ENCODE measurements at places on chromosomes 16 and 17. TPM values are rescaled to one million over a fixed set of nuclear protein-coding genes. Genes with fewer than 3 reads are reported as not detected.
A peak's percentile ranks its signal among the peaks of the same experiment; 100 is the strongest.

DNA sequence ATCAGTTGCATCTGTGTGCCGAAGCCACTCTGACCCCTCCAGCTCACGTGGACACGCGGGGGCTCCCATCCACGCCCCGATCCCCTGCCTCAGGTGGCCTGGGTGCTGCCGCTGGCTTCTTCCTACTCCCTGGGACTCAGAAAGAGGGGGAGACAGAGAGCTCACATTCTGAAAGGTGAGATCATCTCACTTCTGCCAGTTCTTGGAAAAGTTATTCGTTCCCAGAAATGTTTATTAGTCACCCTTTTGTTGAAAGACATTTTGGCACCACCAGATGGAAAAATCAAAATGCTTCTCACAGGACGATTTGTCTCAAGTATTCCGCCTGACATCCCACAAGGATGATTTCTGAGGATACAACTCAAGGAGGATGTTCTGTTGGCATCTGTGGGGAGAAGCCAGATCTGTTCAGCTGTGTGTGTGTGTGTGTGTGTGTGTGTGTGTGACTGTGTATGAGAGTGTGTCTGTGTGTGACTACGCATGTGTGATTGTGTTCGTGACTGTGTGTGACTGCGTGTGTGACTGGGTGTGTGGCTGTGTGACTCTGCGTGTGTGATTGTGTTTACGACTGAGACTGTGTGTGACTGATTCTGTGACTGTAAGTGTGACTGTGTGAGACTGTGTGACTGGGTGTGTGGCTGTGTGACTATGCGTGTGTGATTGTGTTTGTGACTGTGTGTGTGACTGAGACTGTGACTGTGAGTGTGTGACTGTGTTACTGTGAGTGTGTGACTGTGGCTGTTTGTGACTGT, 207.3 kb downstream of the NTN1 start:
- H3K4me3 ChIP-seq: no peak overlapping the region
- no peak for DNase-seq
- peaks cover 22% of the 10 kb centered on the region for H3K27me3 ChIP-seq
- H3K27ac ChIP-seq: no peak overlapping the region
- H3K4me1 ChIP-seq: no peaks in the 10 kb centered on the region

Gene TMC5
- 9.9 TPM for total RNA-seq

Gene NPB
- 0.78 TPM for total RNA-seq

Gene ADAP2
- total RNA-seq: 2.3 TPM

GRCh38 chr16:24986512-24987303, 28.5 kb downstream of the ARHGAP17 start:
- no peaks in the 10 kb centered on the region for H3K36me3 ChIP-seq
- no peak for DNase-seq
- H3K27ac ChIP-seq: peak overlapping the region; percentile 82
- H3K4me3 ChIP-seq: peak overlapping the region; percentile 15
- no peaks in the 10 kb centered on the region for H3K27me3 ChIP-seq

DNA sequence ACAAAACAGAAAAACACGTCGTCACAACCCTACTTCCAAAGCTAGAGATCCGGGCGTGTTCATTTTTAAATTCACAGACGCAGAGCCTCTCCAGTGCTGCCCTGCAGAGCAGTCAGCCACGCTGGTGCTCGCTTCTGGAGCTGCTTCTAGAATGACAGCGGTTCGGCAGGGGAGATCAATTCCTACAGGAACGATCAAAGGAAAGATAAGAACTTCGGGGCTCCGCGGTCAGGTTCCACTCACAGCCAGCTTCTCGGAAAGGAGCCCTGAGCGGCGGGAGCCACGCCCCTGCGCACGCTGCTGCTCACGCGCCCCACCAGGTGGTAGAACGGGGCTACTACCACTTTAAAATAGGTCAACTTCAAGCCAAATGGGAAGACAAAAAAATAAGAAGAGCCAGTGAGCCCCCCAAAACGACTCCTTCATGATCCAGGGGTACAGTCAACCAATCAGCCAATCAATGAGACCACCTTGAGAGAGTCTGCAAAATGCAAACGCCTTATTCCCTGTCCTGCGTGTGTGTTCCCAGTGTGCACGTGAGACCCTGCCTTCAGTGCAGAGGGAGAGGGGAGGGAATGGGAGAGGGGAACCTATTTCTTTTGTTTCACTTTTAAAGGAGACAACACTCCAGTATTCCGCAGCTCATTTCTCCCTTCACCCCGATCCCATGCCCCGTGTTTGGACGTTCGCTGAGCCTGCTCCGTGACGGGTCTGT, 209.7 kb downstream of the RBFOX3 start:
- no peaks in the 10 kb centered on the region for H3K36me3 ChIP-seq
- H3K27me3 ChIP-seq: peaks cover 66% of the 10 kb centered on the region
- H3K27ac ChIP-seq: no peak overlapping the region
- H3K4me1 ChIP-seq: peaks cover 8% of the 10 kb centered on the region
- peak; percentile 71 for DNase-seq
- H3K4me3 ChIP-seq: peak overlapping the region; percentile 56

DNA sequence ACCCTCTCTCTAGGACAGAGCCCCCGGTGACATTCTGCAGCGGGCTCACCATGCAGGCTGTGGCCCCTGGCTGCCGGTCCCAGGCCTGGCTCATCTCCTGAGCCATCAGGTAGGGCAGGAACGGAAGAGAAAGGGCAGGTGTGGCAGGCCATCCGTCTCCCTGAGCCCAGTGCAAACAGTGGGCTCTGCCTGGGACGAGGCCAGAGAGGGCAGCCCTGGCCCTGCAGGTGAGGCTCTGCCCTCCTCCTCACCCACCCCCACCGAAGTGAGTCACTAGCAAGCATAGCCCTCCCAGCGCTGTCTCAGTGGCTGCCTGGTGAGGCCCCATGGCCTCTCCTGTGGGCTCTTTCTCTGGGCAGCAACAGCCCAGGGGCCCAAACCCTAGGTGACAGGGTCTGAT, 14.5 kb downstream of the OTOP3 start:
- H3K27me3 ChIP-seq: peaks cover 12% of the 10 kb centered on the region
- H3K4me3 ChIP-seq: no peak overlapping the region
- no peak for DNase-seq
- peaks cover 8% of the 10 kb centered on the region for H3K4me1 ChIP-seq
- H3K27ac ChIP-seq: peak overlapping the region; percentile 37
- peaks cover 10% of the 10 kb centered on the region for H3K36me3 ChIP-seq

DNA sequence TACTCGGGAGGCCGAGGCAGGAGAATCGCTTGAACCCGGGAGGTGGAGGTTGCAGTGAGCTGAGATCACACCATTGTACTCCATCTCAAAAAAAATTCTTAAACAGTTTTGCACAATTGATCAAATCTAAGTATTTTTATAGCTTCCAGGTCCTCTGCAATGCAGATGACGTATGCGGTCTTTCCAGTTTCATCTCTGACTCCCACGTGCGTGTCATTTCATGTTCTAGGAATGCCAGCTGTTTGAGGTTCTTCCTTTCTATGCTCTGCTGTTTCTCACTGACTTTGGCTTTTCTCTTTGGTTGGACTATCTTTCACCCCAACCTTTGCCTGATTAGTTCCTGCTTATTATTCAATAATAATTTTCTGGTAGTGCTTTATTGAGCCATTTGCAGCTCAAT, 16.2 kb downstream of the CHP2 start:
- no peaks in the 10 kb centered on the region for H3K4me1 ChIP-seq
- no peak for DNase-seq
- H3K27me3 ChIP-seq: no peaks in the 10 kb centered on the region
- no peak overlapping the region for H3K4me3 ChIP-seq
- H3K36me3 ChIP-seq: no peaks in the 10 kb centered on the region

Gene ACSM5
- total RNA-seq: not detected

DNA sequence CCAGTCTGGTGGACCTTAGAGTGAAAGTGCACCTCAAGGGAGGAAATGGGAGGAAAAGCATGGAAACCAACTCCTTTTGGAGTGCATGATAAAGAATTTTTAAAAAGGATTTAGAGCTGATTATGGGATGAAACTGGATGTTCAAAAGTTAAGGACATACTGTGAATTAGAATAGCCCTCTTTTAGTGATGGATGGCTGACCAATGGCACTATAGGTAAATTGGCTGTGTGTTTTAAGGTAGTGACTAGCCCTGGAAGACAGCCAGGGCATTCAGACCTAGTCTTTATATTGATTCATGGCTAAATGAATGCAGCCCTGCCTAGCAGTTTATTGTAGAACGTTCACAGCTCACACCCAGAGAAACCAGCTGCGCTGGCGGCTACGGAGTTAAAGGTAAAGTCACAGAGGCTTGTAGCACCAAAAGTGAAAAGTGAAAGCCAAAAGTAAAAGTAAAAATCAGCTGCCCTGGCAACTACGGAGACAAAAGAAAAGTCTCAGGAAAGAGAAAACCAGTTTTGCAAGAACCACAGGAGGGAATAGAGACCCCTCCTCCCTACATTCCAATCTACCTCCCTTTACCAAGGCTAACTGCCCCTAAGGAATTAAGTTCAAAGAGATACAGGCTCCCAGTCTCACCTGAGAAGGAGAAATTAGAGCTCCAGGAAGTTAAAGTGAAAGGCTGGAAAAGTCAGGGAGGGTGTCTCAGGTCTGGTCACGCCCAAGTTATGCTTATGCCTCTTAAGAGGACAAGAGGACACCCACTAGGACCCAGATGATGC, 21.8 kb downstream of the ACSM1 start:
- peak overlapping the region; percentile 99 for H3K27ac ChIP-seq
- peaks cover 52% of the 10 kb centered on the region for H3K4me1 ChIP-seq
- no peak for DNase-seq
- H3K36me3 ChIP-seq: peaks cover 15% of the 10 kb centered on the region
- no peaks in the 10 kb centered on the region for H3K27me3 ChIP-seq

GRCh38 chr17:6755731-6756184, at the start of gene XAF1:
XAF1 (plus strand) TSS chr17:6756046; CDS start chr17:6756079, 33 bp downstream.
- DNase-seq: no peak
- peaks cover 18% of the 10 kb centered on the region for H3K27me3 ChIP-seq
- H3K4me3 ChIP-seq: no peak within 1 kb of the TSS
- H3K27ac ChIP-seq: no peak within 1 kb of the TSS
- H3K36me3 ChIP-seq: no peaks in the 10 kb centered on the region

DNA sequence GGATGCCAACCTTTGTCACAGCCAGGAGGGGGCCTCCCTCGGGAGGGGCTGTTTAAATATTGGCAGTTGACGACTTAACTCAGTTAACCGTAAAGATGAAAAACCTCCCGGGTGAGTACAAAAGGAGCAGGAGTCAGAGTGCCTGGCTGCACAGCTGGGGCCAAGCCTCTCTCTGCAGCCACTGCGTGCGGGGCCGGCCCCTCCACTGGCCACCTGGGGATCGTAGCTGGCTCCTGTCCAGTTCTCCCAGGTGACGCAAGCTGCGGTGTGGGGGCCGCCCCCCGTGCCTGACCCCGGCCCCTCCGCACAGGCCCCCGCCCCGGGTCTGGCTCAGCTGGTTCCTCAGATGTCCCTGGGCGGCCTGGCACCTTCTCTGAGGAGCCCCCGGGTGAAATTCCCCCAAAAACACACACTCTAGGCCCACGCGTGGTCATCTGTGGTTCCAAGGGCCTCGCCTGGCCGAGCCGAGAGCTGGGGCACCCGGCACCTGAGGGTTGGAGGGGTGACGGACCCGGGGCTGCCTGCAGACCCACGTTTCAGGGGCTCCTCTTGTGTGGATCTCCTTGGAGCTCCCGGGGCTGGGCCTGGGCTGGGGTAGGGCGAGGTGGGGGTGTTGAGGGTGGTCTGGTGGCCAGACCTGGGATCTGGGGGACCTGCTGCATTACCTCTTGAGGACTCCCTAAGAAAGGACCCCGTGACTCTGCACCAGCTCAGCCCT, 7.4 kb upstream of the CACNA1H start:
- H3K4me3 ChIP-seq: no peak overlapping the region
- H3K36me3 ChIP-seq: no peaks in the 10 kb centered on the region
- H3K4me1 ChIP-seq: peaks cover 2% of the 10 kb centered on the region
- no peak for DNase-seq
- no peak overlapping the region for H3K27ac ChIP-seq

DNA sequence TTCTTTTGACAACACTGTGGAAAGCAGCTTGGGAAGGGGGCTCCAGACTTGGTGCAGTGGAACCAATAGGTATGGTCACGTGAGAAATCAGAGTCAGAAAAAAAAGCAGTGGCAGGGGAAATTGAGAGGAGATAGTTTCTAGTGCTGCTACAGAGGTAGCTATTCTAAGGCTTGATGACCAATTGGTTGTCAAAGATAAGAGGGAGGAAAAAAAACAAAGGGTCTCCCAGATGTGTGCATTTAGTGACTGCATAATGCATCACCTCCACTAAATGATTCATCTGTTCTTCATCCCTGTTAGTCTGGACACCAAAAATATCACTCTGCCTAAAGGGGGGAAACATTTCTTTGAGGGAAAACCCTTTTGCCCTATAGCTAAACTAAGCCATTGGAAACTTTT, 56.5 kb downstream of the PIGL start:
- no peak overlapping the region for H3K4me3 ChIP-seq
- H3K4me1 ChIP-seq: peaks cover 8% of the 10 kb centered on the region
- H3K36me3 ChIP-seq: peaks cover 16% of the 10 kb centered on the region
- no peak for DNase-seq
- H3K27ac ChIP-seq: no peak overlapping the region

Gene CSH2
- total RNA-seq: not detected

DNA sequence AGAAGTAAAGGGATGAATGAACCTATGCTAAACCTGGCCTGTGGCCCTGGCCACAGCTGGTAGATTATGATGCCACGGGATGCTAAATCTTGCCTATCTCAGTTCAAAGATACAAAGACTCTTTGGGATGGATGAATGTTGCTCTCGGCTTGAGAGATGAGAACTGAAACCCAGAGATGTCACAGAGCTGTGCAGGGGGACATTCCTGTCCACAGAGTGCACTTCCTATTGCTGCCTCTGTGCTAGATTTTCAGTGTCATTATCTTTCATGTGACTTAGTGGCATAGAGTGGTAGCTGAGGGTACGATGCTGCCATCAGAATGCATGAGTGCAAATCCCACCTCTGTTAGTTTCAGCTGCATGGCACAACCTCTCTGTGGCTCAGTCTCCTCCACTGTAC, 2.3 kb upstream of the MT1M start:
- H3K27me3 ChIP-seq: peaks cover 89% of the 10 kb centered on the region
- H3K4me3 ChIP-seq: no peak overlapping the region
- peaks cover 10% of the 10 kb centered on the region for H3K4me1 ChIP-seq

DNA sequence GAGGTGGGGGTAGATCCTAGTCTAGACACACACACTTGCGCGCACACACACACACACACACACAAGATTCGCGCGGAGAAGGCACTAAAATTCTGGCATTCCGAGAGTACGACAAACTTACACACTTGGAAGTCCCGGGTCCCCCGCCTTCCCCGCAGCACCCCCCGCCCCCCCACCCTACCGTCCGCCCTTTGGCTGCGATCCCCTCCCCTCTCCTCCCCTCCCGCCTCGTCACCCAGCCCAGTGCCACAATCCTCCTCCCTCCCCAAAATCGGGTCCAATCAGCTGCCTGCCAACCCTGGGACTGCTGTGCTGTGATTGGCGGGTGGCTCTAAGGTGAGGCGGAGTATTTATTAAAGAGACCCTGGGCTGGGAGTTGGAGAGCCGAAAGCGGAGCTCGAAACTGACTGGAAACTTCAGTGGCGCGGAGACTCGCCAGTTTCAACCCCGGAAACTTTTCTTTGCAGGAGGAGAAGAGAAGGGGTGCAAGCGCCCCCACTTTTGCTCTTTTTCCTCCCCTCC, at the start of gene SOX9:
TSS of gene SOX9 (plus strand) at position 379 of the 522 bp plus-strand sequence. CDS start 372 bp downstream, outside the sequence.
- peak within 1 kb of the TSS; percentile 89 for H3K4me3 ChIP-seq
- peaks cover 42% of the 10 kb centered on the region for H3K4me1 ChIP-seq
- H3K27ac ChIP-seq: peak within 1 kb of the TSS; percentile 98
- peaks cover 13% of the 10 kb centered on the region for H3K27me3 ChIP-seq
- DNase-seq: peak; percentile 76

Gene RNU2-1
- 7,668 TPM for total RNA-seq

- peaks cover 31% of the 10 kb centered on the region for H3K36me3 ChIP-seq
- no peak overlapping the region for H3K27ac ChIP-seq
- H3K4me1 ChIP-seq: peaks cover 5% of the 10 kb centered on the region
- no peaks in the 10 kb centered on the region for H3K27me3 ChIP-seq
- no peak overlapping the region for H3K4me3 ChIP-seq
Measured at GRCh38 chr17:67107811-67108775, 63.7 kb downstream of the CACNG1 start.
